ENCODE measurements at places on chromosomes 5 and 9.

- no peak for DNase-seq
Measured at GRCh38 chr5:83714810-83715209, 5.8 kb downstream of the HAPLN1 start.

DNA sequence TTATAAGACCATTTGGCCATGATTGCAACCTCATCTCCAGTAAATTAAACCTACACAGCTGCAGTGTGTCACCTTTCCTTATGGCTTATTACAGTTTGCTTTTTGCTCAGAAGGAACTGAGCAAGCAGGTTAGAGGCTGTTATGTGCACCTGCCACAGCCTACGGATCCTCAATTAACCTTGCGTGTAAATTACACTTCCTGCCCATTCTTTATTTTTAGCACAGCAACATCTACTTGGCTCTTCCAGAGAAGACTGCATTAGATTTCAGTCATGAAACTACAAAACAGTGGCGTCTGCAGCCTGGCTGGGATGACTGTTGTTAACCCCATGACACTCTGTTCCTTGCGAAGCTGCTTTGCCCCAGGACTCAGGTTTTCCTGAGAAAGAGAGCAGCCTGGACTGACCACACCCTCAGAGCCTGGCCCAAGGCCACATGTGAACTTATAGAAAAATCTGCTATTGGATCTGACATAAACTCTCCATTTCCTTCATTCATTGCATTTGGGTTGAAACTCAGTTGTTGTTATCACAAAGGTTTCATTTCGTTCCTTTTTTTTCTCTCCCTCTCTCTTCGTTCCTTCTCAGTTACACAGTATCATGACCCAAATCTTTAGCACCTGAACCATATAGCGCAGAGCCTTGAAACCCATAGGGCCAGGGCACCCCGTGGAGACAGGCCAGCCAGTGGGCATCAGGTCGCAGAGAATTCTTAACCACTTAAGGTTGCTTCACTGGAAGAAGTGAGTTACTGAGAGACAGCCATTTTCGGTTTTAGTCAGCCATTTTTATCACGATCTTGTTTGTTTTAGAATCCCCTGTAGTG lies 138.6 kb downstream of the PALM2AKAP2 start:
- DNase-seq: peak; percentile 38

- DNase-seq: peak; percentile 69
Measured at GRCh38 chr9:129021091-129021490, 7.0 kb downstream of the SH3GLB2 start.

DNA sequence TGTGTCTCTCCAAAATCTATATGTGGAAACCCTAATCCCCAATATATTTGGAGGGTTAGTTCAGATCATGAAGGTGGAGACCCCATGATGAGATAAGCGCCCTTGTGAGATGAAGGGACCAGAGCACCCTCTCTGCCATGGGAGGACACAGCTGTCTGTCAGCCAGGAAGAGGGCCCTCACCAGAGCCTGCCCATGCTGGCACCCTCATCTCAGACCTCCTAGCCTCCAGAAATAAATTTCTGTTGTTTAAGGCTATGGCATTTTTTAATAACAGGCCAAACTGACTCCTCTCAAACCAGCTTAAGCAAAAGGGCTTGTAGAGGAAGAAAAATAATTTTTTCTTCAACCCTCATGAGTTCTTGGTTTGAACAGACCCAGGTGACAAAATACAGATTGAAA lies 79.2 kb upstream of the MAMDC2 start:
- DNase-seq: no peak

GRCh38 chr5:172114875-172115422 lies 73.1 kb downstream of the STK10 start:
- DNase-seq: peak; percentile 89

- DNase-seq: no peak
Measured at GRCh38 chr5:150538007-150538917, 30.3 kb downstream of the NDST1 start.

DNA sequence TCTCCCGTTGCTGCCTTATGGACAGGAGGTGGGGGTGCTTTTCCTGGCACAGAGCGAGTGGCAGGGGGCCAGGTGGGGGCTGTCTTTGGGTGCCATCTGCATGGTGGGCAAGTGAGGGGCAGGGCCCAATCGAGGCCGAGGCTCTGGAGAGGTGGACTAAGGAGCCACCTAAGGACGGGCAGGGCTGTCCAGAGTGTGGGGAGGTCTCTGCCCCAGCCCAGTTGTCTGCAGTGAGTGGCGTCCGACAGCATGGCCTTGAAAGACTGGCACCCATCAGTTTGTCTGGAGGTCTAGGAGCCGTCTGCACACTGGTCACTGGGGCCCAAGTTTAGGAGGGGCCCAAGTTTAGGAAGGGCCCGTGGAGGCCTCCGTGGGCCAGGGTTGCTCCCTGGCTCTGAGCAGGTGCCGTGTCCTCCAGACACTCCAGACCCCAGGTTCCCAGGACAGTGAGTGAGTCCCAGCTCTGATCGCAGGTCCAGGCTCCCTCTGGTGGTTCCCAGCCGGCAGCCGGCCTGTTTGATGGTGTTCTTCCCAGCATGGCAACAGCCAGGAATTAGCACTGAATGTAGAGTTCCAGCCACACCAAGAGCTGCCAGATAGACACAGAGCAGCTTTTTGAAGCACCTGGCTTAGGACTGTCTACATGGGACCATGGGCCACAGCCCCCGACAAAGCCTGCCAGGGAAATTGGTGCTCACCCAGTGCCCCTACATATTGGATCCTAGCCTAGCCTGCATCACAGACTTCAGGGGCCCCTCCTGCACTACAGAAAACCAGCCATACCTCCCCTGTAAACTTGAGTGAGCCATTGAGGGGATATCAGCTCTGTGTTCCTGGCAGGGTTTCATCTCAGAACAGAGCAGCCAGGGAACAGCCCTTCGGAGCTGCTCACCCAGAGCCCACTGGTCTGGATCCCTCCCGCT lies 120.9 kb downstream of the WNK2 start:
- DNase-seq: peak; percentile 50

DNA sequence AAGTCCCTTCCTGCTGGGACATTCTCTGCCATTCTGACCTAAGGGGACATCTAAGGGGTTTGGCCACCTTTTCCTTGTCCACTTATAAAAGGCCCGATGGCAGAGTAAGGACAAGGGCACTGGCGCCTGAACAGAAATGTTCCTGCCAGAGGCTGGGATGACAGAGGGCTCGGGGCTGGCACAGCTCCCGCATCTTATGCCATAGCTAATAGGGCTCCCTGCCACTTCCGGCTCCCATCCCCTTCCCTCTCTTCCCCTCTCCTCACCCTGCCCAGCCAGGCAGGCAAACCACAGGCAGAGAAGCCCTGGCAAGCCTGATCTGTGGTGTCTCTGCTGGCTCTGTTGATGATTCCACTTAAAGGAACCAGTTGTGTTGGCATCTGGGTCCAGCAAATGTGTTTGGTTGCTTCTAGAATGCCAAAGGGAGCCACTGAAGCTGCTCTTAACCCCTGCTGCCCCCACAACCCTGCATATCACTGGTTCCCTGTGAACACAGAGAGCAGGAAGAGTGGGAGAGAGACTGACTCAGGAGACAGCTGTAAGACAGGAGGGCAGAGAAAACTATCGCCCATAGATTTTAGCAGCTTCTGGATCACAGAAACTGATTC lies 18.4 kb upstream of the ADRA1B start:
- no peak for DNase-seq

DNA sequence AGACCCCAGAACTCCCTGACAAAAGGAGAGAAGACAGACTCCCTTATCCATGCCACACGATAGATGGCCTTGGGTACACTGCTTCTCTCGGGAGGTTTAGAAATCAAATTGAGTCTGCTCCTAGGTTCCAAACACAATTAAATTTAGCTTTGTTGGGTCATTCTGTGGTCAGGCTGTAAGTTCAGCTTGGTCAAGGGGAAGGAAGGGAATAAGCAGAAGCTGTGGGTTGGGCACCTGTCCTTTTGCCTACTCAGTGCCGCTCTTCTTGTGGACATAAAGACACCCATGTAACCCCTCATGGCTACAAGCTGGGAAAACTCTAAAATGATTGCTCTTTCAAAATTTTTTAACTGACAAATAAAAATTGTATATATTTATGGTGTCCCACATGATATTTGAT lies 19.1 kb upstream of the AK3 start:
- no peak for DNase-seq

DNA sequence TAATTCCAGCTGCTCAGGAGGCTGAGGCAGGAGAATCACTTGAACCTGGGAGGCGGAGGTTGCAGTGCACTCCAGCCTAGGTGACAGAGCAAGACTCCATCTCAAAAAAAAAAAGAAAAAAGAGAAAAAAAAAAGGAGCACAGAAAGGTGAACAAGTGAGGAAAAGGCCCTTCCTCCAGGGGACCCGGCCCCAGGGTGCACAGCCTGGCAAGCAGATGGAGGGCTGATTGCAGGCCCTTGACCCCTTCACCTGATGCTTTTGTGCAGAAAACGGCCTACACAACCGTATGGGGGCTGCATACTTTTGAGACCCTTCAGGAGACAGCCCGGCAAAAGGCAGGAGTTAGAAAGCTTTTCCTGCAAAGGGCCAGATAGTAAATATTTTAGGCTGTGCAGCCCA lies 33.9 kb downstream of the HRH2 start:
- no peak for DNase-seq

GRCh38 chr9:16039218-16039987 lies 486.6 kb downstream of the CCDC171 start:
- DNase-seq: no peak

DNA sequence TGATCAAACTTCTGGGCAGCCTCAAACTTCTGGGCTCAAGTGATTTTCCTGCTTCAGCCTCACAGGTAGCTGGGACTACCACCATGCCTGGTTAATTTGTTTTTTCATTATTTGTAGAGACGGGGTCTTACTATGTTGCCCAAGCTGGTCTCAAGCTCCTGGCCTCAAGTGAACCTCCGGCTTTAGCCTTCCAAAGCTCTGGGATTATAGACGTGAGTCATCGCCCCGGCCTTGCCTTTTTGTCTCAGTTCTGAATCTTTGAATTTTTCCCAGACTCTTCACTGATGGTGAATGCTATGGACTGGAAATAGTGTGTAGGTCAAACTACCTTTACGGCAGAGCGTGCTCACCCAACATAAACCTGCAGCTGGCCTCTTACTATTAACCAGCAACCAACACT lies 32.3 kb upstream of the EGFLAM start:
- DNase-seq: no peak

DNA sequence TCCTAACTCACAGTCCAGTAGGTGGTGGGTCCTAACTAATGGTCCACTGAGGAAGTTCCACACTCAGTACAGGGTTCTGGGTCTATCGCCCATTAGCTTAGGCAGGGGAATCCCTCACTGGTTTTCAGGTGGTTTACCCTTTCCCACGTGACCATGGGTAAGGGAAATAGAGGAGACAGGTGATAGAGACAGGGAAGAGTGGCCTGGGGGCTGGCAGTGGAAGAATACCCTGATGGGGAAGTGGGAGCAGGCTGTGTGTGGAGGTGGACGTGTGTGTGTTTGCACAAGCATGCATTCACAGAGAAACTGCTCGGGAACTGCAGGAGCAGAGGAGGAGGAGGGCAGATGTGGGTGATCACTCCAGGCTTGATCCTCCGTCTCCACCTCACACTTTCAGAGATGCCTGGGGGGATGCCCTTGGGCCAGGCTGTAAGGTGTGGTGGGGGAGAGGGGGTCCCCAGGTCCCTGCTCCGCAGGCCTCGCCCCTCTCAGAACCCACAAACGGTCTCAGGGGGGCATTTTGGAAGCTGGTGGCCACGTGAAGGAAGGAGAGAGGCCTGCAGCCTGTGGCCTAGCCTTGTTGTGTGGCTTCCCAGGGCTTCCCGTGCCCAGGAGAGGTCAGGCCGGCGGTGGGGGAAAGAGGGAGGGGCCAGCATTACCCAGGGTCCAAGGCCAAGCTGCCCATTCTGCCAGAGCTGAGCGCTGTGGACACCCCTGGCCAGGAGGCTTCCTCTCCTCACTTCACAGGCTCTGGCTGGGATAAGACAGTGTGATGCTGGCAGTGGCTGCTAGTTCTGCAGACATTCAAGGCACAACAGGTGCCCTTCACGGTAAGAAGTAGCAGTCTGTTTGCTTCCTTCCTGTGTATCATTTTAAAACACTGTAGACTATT lies 80.0 kb downstream of the OTULIN start:
- DNase-seq: no peak

- DNase-seq: no peak
Measured at GRCh38 chr9:86355814-86356213, 1.6 kb upstream of the TUT7 start.

GRCh38 chr5:67728326-67728890 lies 487.1 kb upstream of the PIK3R1 start:
- DNase-seq: no peak

DNA sequence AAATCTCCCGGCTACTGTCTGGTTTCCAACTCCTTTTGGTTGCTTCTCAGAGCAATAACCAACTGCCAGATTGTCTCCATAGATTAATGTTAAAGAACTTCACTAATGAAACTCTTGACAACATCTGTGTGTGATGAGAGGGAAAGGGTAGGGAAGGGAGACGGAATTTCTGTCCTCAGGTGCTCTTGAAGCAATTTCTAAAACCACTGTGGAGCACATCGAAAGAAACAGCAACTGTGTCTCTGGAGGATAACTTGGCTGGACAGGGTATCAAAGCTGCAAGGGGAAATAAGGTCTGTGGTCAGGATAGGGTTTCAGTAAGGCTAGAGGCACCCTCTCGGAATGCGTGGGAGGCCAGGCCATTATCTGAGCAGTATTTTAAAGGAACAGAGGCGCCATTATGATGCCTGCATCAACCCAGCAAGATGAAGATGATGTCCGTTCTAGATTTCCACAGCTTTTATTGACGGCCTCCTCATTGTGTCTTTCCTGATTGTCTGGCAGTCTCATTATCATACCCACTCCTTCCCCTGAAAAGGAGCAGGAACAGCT lies 76.6 kb downstream of the RORB start:
- DNase-seq: no peak

- DNase-seq: no peak
Measured at GRCh38 chr9:114430457-114430856, 42.7 kb upstream of the AKNA start.

GRCh38 chr9:91807643-91808246 lies 142.3 kb downstream of the ROR2 start:
- DNase-seq: no peak

DNA sequence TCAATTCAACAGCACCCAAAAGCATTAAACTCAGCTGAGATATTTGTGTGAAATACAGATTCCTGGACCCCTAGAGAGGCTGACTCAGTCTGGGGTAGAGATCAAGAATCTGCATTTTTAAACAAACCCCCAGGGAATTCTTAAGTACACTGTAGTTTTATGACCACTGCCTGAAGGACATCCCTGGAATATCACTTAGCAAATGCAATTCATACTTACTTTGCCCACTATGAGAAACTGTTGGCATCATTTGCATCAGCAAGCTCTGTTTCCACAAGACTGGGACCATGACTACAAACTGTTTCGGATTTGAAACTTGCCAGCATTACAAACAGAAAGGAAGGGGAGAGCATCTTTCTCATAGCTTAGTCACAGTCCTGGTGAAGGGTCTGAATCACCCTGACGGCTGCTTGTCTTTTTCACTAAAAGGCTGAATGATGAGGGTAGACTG lies 63.7 kb downstream of the MLLT3 start:
- DNase-seq: peak; percentile 23
